ENCODE measurements at places on chromosomes 7 and 10.

DNA sequence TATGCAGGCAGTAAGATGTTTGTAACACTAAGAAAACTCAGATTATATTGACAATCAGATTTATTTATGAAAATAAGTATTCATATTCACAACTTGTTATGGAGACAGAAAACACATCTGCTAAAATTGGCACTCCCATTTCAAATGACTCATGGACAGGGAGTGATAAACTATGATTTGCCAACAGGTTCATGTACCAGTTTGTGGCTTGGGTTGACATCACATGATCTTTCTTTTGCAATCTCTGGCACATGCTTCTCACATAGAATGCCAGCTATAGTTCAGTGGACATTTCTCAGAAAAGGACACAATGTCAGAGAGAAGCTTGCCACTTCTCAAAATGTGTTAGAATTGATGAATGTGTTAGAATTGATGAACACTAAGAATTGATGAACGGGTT, 663.2 kb upstream of the ANKRD30A start:
- DNase-seq = no peak

GRCh38 chr10:35445150-35445884, 109.0 kb downstream of the CCNY start:
- no peak for DNase-seq

- DNase-seq = no peak
These were observed 482.2 kb upstream of the KLF6 start for GRCh38 chr10:4267086-4267773.

- no peak for DNase-seq
These were observed 13.4 kb downstream of the HNRNPF start for GRCh38 chr10:43395571-43396060.

DNA sequence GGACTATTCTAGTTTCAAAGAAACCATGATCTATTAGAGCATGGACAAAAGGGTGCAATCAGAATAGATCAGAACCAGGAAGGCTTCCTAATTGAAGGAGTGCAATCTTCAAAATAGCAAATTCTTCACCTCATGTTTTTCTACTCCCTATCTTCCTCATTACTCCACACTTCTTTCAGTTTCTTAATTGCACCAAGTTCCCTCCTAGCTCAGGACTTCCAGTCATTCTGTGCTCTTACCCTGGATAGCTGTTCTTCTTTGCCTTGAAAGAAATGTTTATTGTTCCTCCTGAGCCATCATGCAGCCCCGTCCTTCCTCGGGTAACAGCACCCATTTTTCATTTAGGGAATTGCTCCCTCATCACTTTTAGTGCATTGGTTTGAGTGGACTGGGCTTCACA, 23.1 kb downstream of the TRPV5 start:
- no peak for DNase-seq

DNA sequence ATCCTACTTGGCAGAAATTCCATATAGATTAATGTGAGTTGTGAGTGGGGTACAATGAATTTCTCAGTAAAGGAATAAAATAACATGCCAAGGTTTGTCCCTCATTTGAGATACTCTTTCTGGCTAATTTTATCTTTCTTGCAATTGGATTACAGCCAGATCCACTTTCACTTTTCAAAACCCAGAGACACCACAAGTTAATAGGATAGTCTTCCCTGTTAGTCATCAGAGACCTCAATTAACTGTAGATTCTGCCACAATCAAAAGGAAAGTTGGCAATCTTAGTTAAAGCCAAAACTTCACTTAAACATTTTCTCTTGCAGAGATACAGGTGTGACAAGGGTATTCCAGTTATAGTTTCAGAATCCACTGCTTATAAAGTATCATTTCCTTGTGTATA, 91.4 kb upstream of the PHYHIPL start:
- DNase-seq = no peak

GRCh38 chr7:111049971-111050680, 40.8 kb upstream of the LRRN3 start:
- no peak for DNase-seq

DNA sequence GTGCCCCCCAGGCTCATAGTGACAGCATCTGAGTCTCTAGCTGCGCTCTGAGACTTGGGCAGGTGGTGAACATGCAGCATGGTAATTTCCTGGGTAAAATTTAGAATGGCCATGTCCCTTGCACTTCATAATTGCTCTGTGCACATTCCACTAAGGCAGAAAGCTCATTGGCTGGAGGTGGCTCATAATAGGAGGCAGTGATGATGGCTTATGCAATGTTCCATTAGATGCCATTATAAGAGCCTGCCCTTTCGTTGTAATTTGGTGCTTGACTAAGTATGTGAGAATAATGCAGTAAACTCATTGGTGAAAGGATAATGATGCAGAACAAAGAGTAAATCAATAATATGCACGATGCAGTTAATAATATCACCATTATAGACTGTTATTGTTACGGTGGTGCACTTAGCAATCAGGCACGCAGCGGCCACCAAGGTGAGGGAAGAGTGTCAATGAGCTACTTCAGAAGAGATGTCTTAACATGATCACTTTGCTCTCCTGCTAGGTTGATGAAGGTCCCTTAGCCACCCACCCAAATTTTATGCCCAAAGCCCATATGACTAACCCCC, 545.9 kb downstream of the KCNMA1 start:
- no peak for DNase-seq

DNA sequence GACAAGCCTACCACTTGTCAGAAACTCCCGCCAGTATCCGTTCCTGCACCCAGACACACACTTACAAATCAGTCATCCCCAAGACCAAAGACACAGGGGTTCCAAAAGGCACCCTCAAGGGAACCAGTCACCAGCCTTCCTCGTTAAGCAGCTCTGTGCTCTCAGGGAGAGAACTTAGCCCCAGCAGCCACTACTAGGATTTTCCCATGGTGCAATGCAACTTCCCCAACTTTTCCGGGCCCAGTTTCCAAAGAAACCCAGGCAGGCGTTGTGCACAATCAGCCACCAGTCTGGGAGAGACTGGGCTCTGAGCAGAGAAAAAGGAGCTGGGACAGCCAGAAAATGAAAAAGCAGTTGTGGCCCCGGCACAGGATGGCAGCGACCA, 1.2 kb downstream of the DLG5 start:
- no peak for DNase-seq

GRCh38 chr10:119501690-119502089, 40.8 kb downstream of the RGS10 start:
- DNase-seq = no peak

DNA sequence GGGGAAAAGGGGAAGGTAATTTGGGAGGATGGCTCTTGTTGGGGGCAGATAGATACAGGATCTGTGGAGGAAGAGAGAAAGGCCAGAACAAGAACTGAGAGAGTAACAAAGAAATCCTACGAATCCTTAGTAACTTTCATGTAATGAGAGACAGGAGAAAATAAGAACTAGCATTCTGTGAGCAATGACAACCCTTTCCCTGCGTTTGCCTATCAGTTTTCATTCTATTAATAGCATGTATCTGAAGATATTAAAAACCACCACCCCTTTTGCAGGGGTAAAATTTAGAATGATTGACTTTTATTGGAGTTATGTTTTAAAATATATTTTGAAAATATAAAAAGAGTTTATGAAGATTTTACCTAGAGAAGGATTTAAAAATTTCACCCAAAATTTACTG, 132.8 kb downstream of the ZEB1 start:
- DNase-seq = no peak

DNA sequence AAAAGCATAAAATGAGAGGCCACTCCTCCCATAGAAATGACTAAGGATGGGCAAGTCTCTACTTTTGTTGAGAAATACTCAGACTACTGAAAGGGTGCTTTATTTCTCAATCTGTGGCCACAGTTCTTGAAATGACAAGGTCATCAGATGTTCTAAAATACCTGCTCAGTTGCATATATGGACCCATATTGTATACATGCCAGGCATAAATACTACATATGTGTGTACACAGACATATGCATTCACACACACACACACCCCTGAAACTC, 691.5 kb upstream of the SORCS1 start:
- no peak for DNase-seq

- no peak for DNase-seq
These were observed 84.7 kb downstream of the ADCY1 start for GRCh38 chr7:45658716-45659495.

GRCh38 chr10:113978802-113979201, 64.9 kb upstream of the ADRB1 start:
- DNase-seq = no peak

GRCh38 chr10:17808971-17809841, at the start of gene MRC1:
Gene MRC1 (plus strand): TSS chr10:17809348. CDS start chr10:17809466, 118 bp downstream.
- DNase-seq = no peak

DNA sequence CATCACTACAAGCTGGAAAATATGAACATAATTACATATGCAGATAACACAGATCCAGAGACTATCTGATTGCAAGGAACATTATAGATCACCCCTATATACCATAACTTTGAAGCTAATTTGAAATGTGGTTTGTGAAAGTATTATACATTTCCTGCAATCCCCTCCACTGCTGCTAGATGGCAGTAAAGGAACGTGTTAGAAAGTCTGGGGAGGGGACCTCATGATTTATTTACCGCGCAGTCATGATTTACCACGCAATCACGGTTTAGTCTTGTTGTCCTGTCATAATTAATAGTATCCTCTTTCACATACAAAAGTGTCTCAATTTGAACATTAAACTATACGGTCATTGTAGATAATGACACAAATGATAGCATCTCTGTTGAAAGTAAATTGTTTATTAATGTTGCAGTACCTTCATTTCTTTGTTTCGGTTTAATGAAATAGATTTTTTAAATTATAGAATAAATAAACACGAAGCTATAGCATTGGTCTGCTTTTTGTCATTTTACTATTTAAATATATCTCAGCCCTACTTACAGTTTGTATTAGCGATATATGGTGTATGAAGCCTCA, 145.3 kb upstream of the PRSS1 start:
- DNase-seq = peak; percentile 48

DNA sequence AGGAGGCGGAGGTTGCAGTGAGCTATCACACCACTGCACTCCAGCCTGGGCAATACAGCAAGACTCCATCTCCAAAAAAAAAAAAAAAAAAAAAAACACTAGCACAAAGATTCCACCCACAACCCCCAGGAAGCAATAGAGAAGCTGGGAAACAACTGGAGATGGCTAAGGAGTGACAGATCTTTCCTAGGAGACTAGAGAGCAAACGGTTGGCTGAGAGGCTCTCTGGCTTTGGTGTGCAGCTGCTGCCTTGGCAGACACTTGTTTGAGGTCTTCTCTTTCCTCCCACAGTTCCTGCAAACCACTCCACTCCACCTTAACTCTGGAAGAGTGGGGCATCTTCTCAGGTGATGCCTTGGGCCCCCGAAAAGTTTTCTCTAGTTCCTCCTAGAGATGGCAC, 78.5 kb upstream of the LANCL2 start:
- no peak for DNase-seq

DNA sequence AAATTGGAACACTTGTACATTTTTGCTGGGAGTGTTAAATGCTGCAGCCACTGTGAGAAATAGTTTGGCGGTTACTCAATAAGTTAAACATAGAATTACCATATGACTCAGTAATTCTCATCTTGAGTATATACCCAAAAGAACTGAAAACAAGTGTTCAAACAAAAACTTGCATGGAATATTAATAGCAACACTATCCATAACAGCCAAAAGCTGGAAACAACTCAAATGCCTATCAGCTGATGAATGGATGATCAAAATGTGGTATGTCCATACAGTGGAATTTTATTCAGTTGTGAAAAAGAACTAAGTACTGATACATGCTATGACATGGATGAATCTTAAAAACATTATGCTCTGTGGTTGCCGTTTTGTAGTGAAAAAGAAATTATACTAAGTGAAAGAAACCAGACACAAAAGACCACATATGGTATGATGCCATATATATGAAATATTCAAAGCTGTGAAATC, 63.0 kb upstream of the SP4 start:
- no peak for DNase-seq

GRCh38 chr7:140403878-140404564, at the start of gene RAB19:
Gene RAB19 (plus strand): TSS chr7:140404058. CDS start chr7:140407647, 3,589 bp downstream.
- DNase-seq = peak; percentile 31

DNA sequence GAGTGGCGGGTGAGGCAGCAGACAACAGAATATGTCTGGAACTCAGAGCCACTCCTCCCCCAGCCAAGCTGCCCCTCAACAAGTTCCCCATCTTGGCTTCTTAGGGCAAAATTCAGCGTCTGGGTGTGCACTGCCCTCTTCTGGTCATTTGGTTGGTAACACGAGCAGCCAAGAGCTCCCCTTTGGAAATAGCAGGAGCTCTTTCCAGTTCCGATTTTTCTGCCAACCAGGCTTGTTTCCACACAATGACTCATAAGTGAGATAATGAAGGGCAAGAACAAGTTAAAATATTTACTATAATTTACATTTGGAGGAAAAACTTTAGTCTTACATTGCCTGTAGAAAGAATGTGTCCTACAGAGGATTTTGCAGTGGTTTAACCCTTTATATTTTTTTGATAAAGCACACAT, 70.5 kb downstream of the ADCYAP1R1 start:
- DNase-seq = no peak

- no peak for DNase-seq
These were observed 39.5 kb downstream of the PDK4 start for GRCh38 chr7:95556777-95557176.

- DNase-seq = no peak
These were observed 295.5 kb downstream of the ABCA13 start for GRCh38 chr7:48466713-48467112.

DNA sequence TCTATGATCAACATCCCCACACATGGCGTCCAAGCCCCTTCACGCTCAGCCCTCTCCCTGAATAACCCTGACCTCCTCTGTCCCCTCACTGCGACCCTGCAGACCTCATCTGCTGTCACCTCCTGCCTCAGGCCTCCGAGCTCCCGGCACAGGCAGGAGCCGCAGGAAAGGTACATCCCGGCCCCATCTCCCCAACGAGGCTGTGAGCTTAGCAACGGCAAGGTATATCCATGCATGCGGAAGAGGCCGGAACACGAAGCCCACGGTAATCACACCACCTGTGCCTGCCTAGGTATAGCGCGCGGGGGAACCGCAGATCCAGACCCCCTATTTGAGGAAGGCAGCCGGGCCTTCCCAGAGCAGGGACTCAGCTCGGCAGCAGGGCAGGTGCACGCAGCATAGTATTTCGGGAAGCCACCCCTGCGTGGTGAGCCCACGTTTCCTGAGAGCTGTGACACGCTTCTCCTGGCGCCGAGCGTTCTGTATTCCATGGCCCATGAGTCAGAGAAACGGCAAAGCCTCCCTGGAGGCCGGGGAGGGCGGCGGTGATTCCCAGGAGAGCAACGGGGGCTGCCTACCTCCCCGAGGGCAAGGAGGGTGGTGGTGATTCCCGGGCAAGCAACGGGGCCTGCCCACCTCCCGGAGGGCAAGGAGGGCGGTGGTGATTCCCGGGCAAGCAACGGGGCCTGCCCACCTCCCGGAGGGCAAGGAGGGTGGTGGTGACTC, 50.1 kb upstream of the DNAAF5 start:
- DNase-seq = no peak

Measured in activated T-cell treated with anti-CD3 and anti-CD28 coated beads, Interleukin-2, amount 50 U/mL, for 4 hours (primary cell).